Activated CD4-positive, alpha-beta T cell treated with anti-CD3 and anti-CD28 coated beads, Interleukin-2, amount 50 U/mL, for 4 hours (primary cell): ENCODE measurements at places on chromosomes 2 and 18.

GRCh38 chr2:8049851-8050571 is 631.8 kb upstream of the ID2 start:
- no peak for DNase-seq

- DNase-seq, result no peak
Observed at GRCh38 chr18:8870528-8870927, 165.2 kb downstream of the MTCL1 start.

GRCh38 chr2:107358362-107358761 is 468.3 kb upstream of the RGPD4 start:
- no peak for DNase-seq

GRCh38 chr2:201008296-201008829 is 44.9 kb upstream of the ORC2 start:
- DNase-seq, result no peak

DNA sequence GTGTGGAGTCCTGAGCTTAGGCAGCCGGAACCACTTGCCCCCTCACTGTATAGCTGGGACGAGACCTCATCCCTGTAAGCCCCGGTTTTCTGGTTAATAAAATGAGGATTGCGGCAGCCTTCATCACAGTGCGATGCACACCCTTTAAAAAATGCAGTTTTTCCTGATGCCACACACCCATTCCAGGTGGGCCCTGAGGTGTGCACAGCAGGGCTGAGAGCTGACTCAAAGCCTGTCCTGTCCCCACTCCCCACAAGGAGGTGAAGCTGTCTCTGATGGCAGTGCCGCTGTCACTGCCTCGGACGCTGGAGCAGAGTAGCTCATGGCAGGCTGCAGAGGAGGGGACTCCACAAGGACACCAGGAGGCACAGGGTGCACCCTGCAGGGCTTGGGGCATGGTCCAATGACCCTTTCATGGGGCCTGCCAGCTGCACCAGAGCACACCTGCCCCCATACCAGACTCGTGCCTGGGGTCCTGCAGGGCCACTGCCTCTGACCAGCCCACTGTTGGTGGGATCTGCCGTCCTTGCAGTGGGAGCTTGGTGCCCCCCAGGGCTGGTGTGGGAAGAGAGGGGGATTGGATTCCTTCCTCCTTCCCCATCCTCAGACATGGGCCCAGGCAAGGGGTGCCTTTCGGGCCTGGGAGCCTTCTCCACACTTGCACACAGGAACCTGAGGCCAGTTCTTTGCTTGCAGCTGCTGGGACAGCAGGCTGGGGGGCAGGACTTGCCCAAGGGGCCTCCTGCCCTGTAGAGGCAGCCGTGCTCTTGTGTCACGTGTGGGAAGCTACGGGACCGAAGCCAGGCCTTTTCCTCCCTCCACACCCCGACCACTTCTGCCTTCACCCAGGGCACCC is 22.8 kb downstream of the GPC1 start:
- DNase-seq, result no peak

DNA sequence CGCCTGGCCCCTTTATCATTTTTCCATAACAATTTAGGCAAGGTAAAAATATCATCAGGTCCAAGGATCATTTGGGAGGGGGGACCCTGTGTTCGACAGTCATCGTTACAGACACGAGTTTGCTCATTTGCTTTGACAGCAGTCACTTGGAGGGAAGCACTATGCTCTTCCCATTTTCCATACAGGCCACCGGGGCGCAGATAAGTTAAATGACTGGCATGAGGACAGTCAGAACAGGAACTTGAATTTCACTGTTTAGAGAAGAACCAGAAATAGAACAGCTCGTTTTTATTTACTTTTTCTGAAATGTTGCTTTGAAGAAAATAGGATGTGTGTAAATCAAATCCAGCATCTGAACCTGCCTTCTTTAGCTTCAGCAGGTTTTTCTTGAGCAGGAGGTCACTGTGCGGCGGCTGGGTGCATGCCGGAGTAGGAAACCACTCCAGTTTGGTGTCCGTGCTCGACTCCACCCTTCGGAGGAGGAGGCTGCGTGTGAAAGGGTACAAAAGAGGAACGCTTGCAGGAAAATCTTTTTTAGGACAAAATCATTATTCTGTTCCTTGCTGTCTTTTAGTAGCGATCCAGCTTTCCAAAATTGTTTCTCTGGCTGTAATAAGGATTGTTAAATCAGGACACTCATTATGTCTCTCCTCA is 15.2 kb downstream of the NPAS2 start:
- no peak for DNase-seq

DNA sequence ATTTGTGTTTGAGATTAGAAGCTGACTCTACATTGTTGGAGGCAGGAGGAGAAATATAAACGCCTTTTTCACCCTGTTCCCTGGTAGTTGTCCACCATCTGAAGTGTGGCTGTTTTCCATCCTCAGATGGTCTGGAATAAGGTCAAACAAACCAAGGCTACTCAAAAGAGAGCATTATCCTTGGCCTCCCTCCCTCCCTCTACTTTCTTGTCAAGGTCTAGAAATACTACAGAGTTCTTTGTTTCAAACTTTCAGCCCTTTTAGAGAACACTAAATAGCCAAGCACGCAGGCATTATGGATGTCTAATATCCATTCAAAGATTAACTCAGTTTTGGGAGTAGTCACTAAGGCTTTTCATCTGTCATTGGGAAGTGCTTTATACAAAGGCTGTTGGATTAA is 215.8 kb upstream of the ITGA4 start:
- no peak for DNase-seq

- DNase-seq, result no peak
Observed at GRCh38 chr2:232637866-232638583, 4.6 kb downstream of the EFHD1 start.

DNA sequence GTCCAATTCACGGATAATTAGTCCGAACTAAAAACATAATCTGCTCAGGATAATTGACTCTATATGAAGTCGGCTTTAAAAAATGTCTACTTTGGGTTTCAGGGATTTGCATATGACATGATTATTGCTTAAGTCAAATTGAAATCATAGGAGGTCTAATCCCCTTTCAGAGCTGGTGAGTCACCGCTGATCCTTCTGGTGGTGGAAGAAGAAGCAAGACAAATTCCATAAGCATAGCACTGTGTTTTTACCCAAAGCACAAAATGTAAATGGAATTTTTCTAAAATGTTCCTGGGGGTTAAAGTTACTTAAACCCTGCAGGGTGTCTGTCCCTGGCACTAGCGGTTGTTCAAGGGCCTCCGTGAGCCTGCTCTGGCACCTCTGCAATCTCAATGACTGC is 460.2 kb downstream of the LRATD1 start:
- DNase-seq, result no peak

GRCh38 chr2:24527536-24527935 is 36.5 kb downstream of the NCOA1 start:
- no peak for DNase-seq

DNA sequence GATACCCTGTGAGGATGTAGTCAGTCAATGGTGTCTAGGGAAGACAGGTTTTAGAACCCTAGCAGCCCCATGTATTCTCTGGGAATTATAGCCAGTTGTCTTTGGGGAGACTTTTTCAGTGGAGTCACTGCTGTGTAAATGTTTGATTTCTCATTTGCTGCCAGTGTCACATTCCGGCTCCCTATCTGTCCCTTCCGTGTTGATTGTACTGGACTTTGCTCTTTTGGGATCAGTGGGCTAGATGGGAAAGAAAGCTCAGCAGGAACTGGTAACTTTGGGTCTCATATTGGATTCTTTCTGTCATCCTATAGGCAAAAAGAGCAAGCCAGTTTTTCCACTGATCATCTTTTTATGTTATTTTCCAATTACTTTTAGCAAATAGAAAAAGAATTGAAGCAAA is 70.1 kb downstream of the GTF3C3 start:
- no peak for DNase-seq

DNA sequence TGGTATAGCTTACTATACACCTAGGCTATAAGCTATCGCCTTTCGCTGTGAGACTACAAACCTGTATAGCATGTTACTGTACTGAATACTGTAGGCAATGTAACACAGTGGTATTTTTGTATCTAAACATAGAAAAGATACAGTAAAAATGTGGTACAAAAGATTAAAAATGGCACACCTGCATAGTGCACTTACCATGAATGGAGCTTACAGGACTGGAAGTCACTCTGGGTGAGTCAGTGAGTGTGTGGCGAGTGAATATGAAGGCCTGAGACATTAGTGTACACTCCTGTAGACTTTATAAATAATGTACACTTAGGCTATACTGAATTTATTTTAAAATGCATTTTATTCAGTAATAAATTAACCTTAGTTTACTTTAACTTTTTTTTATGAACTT is 258.2 kb upstream of the SP5 start:
- no peak for DNase-seq

GRCh38 chr2:160940271-160940670 is 220.0 kb upstream of the TANK start:
- no peak for DNase-seq

DNA sequence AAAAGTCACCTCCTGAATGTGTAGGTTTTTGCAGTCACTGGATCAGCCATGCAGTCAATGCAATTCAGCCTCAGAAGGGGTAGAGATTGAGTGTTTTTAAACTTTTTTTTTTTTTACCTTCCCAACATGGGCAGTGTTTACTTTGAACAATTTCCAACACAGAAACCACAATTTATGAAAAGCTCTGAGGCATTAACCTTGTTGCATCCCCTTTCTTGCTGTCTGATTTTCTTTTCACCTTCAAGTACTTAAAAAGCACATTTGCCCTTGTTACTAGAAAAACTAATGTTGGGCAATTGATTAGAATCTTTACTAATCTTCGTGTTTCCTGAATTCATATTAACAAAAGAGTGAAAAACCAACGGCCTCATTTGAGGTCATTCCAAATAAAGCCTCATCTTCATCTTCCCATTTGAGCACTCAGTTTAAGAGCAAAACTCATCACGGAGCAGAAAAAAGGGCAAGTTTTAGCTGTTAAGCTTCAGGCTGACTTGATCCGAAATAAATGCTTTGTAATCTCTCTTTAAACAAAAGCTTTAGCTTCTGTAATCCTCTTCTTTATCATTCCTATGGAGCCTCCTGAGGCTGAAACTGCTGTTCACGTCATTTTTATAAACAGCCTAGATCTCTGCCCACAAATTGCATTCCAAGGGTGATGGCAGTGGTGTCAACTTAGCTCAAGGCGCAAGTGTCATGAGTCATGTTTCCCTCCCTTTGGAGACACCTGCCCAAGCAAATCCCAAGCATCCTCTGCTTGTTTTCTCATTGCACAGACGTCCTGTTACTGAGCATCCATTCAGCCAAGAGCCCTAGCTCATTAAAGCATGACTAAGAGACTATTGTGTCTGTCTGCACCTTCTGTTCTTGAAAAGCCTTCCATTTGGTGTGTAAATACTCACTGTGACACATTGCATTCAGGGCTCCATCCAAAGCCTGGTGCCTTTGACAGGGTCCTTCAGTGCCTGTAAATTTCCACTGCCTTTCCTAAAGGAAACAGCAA is 107.7 kb downstream of the HNMT start:
- no peak for DNase-seq

DNA sequence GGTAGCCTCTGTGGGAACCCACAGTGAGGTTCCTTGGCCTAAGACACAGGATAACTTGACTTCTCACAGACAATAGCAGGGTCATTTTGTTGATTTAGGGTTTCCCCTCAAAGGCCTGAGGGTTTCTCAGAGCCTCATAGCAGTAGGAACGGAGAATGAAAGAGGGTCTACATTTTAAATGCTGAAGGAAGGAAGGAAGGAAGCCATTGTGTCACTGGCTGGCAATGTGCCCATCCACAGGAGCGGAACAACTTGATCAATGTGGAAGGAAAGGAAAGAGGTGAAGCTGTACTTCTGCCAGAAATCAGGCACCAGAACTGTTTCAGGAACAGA is 5.1 kb downstream of the IL1B start:
- DNase-seq, result no peak

DNA sequence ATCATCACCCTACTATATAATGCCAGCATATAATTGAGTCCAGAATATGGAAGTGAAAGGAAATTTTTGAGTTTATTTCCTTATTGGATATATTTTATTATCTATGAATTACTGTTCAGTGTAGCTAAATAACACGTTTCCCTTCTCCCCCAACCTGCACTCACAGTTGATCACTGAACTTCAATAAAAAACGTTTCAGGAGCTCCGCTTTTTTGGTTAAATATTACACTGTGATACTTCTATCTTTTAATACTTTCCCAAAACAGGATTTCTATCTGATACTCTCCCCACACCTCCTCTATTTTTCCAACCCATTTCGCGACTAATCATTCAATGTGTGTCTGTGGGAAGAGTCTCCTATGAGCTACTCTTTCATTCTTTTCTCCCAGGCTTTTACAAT is 7.2 kb downstream of the VSNL1 start:
- DNase-seq, result no peak

- DNase-seq, result no peak
Observed at GRCh38 chr2:275466-275865, 10.7 kb downstream of the ACP1 start.

DNA sequence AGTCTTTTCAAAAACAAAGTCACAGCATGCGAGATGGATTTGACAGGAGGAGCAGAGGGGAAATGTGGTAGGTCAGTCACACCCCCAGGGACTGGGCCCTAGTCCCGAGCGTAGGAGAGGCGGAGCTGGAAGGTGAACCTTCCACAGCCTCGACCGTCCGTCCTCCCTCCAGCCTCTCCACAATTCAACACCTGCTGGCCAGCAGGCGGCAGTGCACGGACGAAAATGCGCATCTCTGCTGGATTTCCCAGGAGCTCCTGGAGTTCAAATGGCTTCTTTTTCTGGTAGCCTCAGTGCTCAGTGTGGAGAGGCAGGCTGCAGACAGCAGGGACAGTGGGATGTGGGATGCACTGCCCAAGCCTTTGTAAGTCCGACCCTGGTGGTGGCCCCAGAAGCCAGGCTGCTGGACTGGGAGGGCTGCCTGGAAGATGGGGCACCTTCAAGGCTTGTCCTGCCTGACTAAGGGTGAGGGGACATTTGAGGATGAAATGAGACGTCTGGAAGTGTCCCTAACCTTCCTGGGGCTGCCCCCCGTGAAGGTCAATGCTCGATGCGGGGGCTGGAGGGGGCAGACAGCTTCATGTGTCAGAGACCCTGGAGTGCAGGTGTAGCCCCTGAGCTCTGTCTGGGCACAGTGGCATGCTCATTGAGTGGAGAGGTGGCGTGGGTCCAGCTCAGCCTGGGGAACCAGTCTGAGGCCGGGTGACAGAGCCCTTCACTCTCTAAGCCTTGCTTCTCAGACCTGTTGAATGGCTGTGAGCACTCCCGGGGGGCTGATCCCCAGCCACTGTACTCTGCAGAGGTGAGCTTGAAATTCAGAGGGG is 189.5 kb downstream of the TFCP2L1 start:
- DNase-seq, result no peak

DNA sequence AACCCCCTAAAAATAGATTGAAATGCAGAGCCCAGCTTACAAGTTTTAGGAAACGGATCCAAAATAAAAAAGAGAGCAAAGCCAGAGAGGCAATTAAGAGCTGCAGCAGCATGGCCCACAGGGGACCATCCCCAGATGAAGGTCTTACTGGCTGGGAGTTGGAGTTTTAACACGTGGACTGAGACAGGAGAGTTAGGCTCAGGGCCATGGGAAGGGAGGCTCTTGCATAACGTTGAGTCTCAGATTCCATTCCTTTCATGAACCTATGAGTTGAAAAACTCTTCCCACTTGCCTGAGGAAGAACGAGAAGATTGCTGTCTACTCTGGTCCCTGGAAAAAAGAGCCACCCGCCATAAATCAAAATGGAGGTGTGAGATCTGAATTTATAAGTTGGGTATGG is 101.8 kb upstream of the NDUFV2 start:
- no peak for DNase-seq
